ENCODE measurements at places on chromosomes 4 and X. TPM values are rescaled to one million over a fixed set of nuclear protein-coding genes. Genes with fewer than 3 reads are reported as not detected.

RNF113A gene
- total RNA-seq, result 26.2 TPM

DNA sequence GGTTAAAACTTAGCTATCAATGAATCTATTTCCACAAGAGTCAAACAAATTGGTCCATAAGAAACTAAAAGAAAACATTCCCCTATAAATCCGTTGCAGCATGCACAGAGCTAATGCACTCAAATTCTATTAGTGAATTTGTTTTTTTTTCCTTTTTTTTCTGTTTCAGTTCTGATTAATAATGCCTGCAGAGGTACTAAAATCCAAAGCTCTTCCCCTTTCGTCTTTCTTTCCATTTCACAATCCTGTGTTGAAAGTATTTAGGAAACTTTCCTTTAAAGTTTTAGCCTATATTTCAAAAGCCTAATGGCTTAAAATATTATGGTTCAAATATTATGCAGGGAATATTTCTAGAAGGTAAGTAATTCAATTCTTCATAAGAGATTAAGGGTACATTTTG lies 45.9 kb upstream of the VEGFD start:
- no peak overlapping the region for H3K4me3 ChIP-seq
- peaks cover 17% of the 10 kb centered on the region for H3K27me3 ChIP-seq

SLC10A6 gene
- not detected for total RNA-seq

DNA sequence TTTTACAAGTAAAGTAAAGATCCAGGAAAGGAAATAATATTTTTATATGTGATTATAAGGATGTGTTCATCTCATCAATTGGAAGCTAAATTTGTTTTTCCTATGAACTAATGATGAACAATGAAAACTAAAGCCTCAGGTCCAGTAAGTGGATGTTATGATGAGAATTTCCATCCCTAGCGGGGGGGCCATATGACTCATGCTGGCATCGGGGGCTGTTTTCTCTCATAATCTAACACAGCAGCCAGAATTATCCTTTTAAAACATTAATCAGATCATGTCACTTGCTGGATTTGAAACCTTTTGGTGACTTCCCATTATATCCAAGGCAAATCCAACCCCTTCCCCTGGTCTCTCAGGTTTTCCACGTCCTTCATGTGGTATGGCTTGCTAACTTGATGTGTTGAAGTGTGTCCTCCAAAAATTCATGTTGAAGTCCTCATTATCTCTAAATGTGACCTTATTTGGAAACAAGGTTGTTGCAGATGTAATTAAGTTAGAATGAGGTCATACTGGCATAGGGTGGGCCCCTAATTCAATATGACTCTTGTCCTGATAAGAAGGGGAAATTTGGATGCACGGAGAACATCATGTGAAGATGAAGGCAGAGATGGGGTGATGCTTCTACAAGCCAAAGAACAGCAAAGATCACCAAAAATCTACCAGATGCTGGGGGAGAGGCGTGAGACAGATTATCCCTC lies 96.8 kb downstream of the AKAP4 start:
- no peak overlapping the region for H3K27ac ChIP-seq
- no peaks in the 10 kb centered on the region for H3K4me1 ChIP-seq
- no peak for DNase-seq
- no peaks in the 10 kb centered on the region for H3K27me3 ChIP-seq
- no peak overlapping the region for H3K4me3 ChIP-seq
- H3K36me3 ChIP-seq, result no peaks in the 10 kb centered on the region

DNA sequence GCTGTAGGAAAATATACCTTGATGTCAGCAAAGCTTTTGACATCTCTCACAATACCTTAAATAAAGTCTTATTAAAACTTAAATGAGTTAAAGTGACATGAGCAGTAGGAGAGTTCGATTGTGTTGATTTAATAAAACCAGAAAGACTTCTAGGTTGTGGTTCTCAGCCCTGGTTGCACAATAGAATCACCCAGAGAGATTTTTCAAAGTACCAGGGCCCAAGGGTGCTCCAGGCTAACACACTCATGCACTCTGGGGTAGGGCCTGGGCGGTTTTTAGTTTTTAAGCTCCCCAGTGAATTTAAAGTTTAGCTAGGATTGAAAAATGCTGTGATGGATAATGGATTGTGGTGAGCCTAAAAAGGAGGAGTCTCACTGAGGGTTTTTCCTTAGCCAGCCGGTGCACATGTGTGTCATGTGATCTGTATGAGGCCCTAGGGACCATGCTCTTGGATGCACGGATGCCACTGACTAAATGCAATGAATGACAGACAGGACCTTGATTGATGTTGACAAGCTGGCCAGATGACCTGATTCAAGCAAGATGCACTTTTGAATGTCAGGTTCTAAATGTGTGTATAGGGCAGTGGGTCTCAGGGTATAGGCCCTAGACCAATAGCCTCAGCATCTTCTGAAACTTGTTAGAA lies 185.0 kb downstream of the PTTG2 start:
- no peak overlapping the region for H3K27ac ChIP-seq
- DNase-seq, result no peak
- no peak overlapping the region for H3K4me3 ChIP-seq
- H3K27me3 ChIP-seq, result no peaks in the 10 kb centered on the region
- H3K4me1 ChIP-seq, result peaks cover 14% of the 10 kb centered on the region
- H3K36me3 ChIP-seq, result peaks cover 4% of the 10 kb centered on the region

TBC1D8B gene
- total RNA-seq, result 2.2 TPM

DNA sequence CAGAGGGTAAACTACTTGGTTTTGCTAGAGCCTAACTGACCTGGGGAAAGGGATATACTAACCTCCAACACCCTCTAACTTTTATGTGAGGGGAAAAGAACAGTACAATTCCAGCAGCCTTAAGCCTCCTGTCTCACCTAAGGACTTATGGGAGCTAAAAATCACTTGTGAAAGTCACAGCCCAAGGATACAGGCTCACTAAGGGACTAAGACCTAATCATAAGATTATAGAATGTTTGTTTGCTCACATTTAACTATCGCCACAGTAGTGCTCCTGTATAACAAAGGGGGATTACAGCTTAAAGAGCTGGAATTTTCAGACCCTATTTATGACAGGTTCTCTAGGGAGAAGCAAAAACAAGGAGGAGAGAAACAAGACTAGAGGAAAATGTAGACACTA lies 548.7 kb downstream of the DACH2 start:
- DNase-seq, result no peak
- H3K27me3 ChIP-seq, result no peaks in the 10 kb centered on the region
- H3K27ac ChIP-seq, result no peak overlapping the region
- H3K4me3 ChIP-seq, result no peak overlapping the region
- no peaks in the 10 kb centered on the region for H3K36me3 ChIP-seq
- H3K4me1 ChIP-seq, result no peaks in the 10 kb centered on the region

- peaks cover 9% of the 10 kb centered on the region for H3K27me3 ChIP-seq
- no peak overlapping the region for H3K27ac ChIP-seq
- no peaks in the 10 kb centered on the region for H3K4me1 ChIP-seq
- DNase-seq, result no peak
Observed at GRCh38 chr4:87949961-87950360, 25.6 kb upstream of the SPP1 start.

- DNase-seq, result no peak
- H3K4me1 ChIP-seq, result peaks cover 14% of the 10 kb centered on the region
- no peak overlapping the region for H3K27ac ChIP-seq
- H3K36me3 ChIP-seq, result no peaks in the 10 kb centered on the region
- no peaks in the 10 kb centered on the region for H3K27me3 ChIP-seq
- H3K4me3 ChIP-seq, result no peak overlapping the region
Observed at GRCh38 chrX:104105330-104106262, 6.7 kb upstream of the ZCCHC18 start.

- H3K36me3 ChIP-seq, result peaks cover 15% of the 10 kb centered on the region
- DNase-seq, result no peak
- peaks cover 39% of the 10 kb centered on the region for H3K4me1 ChIP-seq
- peak overlapping the region; percentile 45 for H3K4me3 ChIP-seq
Observed at GRCh38 chrX:154549766-154550165, 2.3 kb downstream of the IKBKG start.

DNA sequence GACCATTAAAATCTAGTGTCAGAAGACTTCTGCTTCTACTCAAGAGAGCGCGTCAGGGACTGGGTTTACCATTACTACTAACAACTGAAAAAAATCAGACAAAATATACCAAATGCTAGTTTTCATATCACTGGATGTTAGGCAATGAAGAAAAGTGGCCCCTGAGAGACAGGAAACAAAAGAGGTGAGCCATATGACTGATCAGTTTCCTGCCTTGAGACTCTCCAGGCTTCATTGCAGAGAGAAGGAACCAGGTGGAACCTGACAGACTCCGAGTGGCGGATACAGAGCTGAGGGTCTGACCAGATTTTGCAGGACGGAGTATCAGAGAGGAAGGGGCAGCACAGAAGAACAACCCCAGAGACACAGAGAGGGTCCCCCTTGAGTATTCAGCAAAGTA lies 86.3 kb downstream of the C4orf51 start:
- H3K36me3 ChIP-seq, result peaks cover 65% of the 10 kb centered on the region
- no peaks in the 10 kb centered on the region for H3K27me3 ChIP-seq
- DNase-seq, result no peak
- no peak overlapping the region for H3K4me3 ChIP-seq

UVSSA gene
- total RNA-seq, result 20.2 TPM

FAM47A gene
- not detected for total RNA-seq

GSX2 gene
- not detected for total RNA-seq

MUC7 gene
- total RNA-seq, result not detected

DNA sequence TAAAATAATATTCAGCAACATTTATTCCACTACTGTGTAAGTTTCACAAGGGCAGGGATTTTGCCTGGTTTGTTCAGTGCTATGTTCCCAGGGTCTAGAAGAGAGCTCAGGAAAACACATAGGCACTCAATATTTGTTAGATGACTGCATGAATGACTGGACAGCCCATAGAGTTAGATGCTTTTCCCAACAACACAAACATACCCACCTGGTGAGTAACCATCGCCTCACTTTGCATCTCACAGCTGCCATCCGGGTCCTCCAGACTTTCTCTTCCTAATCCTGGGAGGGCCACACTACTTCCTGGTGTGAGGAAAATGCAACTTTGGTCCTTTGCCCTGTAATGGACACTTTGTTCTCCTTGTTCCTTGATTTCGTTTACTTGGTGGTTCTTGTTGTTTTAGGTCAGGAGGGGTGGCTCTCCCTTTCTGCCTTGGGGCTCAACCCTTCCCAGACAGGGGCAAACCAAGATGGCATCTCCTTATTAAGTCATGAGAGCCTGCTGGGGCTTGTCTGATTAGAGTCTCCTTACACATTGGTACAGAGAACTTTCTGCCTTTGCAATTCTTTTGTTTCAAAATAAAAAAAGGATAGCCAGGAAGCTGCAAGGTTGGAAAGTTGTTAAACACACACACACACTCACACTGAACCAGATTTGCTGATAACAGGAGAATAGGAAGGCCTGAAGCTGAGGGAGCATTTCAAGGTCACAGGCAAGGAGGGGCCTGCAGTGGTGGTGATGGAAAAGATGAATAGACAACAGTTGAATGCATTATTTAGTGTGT lies 190.6 kb downstream of the MID1IP1 start:
- H3K27me3 ChIP-seq, result no peaks in the 10 kb centered on the region
- H3K4me3 ChIP-seq, result no peak overlapping the region
- no peak overlapping the region for H3K27ac ChIP-seq
- no peaks in the 10 kb centered on the region for H3K4me1 ChIP-seq

DNA sequence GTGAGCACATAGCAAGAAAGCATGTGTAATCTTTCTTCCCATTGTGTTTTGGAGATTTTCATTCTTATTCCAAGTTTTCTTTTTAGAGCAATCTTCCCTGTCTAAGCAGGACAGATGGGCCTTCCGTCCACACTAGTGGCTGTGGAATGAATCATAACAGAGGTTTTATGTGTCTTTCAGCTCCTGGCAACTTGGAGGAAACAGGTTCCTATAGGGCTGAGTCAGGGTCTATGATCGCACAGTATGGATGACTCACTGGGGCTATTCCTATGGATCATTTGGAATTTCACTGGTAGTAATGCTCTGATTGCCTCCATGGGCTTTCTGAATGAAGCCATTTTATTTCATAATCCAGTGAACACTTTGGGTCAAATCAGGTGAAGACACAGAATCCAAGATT lies 51.8 kb upstream of the CBLL2 start:
- no peaks in the 10 kb centered on the region for H3K36me3 ChIP-seq
- H3K27ac ChIP-seq, result no peak overlapping the region
- H3K4me3 ChIP-seq, result no peak overlapping the region

CXCL11 gene
- total RNA-seq, result not detected

DNA sequence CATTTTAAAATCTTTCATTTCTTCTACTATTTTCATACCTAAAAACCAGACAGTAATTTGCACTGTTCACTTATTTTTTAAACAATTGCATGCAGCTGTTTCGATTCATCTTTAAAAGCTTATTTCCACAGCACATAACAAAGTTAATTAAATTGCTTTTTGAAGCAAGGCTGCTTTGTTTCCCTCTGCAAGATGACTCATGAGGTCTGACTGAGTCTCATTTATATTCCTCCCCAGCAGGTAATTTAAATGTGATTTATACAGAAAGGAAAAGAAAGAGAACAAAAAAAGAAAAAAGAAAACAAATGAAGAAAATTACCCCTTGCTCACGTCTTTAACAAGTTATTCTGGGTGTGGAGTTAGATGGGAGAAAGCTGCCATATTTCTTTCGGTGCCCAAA lies 22.8 kb downstream of the VMA21 start:
- peaks cover 9% of the 10 kb centered on the region for H3K4me1 ChIP-seq
- no peak overlapping the region for H3K27ac ChIP-seq
- H3K27me3 ChIP-seq, result no peaks in the 10 kb centered on the region
- DNase-seq, result no peak
- no peaks in the 10 kb centered on the region for H3K36me3 ChIP-seq
- H3K4me3 ChIP-seq, result no peak overlapping the region

DNA sequence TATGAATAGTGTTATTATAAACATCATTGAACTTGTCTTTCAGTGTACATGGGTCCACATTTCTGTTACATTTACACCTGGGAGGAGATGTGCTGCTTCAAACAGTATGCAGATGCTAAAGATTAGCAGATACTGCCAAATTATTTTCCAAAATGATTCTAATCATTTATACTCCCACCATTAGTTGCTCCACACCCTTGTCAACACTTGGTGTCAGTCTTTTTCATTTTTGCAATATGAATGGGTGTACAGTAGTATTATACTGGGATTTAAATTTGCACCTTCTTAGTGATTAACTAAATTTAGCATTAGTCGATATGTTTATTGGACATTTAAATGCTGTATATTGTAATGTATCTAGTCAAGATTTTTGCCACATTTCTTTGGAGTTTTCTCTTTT lies 131.6 kb upstream of the GRID2 start:
- H3K4me1 ChIP-seq, result no peaks in the 10 kb centered on the region
- H3K27me3 ChIP-seq, result no peaks in the 10 kb centered on the region
- H3K27ac ChIP-seq, result no peak overlapping the region
- H3K36me3 ChIP-seq, result no peaks in the 10 kb centered on the region
- no peak overlapping the region for H3K4me3 ChIP-seq

DNA sequence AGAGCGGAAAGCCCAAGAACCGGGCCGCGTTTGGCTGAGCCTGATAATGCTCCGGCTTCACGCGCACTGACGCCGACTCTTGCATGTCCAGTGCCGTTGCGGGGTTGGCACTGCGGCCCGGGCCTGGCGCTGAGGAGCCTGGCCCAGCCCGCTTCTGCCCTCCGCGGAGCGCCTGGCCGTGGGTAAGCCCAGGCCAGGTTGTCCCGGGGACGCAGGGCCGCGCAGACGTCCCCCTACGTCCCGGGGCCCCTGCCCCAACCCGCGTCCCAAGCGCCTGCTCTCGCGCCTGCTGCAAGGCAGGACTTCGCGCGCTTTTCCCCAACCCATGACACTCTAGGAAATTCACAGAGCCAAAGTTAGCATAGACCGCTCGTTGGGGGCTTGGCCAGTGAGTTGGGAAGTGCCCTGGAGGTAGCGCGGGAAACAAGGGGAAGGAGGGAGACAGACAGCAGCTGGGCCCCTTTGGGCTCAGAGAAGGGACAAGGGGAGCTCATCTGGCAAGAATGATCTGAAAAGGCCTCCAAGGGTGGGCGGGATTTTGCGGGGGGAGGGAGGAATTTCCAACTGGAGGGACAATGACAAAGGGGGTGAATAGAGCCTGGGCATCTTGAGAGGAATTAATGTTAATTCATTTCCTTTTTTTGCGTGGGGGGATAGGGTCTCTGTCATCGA lies 665 bp upstream of the LRPAP1 start:
- peaks cover 8% of the 10 kb centered on the region for H3K36me3 ChIP-seq
- H3K4me3 ChIP-seq, result peak overlapping the region; percentile 100
- H3K27ac ChIP-seq, result peak overlapping the region; percentile 89
